Left lung (tissue), 14 donors: ENCODE measurements at places on chromosomes 12 and 14. TPM values are rescaled to one million over a fixed set of nuclear protein-coding genes. Genes with fewer than 3 reads are reported as not detected.

- peaks cover 5% of the 10 kb centered on the region for H3K4me1 ChIP-seq
- H3K36me3 ChIP-seq = no peaks in the 10 kb centered on the region
- peak overlapping the region; percentile 74 for H3K27ac ChIP-seq
- H3K27me3 ChIP-seq = no peaks in the 10 kb centered on the region
- DNase-seq = peak; percentile 61
Measured at GRCh38 chr12:132445884-132446632, 43.9 kb upstream of the FBRSL1 start.

GRCh38 chr12:70042675-70043074 is 200.6 kb upstream of the CNOT2 start:
- no peak overlapping the region for H3K27ac ChIP-seq
- DNase-seq = no peak
- no peaks in the 10 kb centered on the region for H3K36me3 ChIP-seq
- no peaks in the 10 kb centered on the region for H3K27me3 ChIP-seq
- no peak overlapping the region for H3K4me3 ChIP-seq

DNA sequence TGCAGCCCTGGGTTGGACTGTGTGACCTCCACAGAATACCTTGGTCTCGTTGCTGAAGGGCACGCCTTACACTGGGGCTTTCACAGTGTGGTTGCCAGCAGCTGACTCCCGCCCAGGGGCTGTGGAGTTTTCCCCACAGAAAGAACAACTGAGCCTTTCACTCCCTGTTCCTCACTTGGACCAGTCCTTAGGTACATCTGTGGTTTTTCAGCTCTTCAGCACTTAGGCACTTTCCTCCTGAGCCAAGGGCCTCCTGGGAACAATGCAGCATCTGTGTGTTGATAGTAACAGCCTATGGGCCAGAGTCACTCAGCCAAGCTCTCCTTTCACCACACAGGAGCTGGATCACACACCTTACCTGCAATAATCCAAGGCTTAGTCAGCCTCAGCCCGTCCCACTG is 25.0 kb downstream of the ERP27 start:
- no peak for DNase-seq
- no peaks in the 10 kb centered on the region for H3K27me3 ChIP-seq
- peaks cover 55% of the 10 kb centered on the region for H3K36me3 ChIP-seq
- H3K4me1 ChIP-seq = no peaks in the 10 kb centered on the region

- H3K27ac ChIP-seq = peak overlapping the region; percentile 48
- no peak for DNase-seq
- H3K4me3 ChIP-seq = no peak overlapping the region
- no peaks in the 10 kb centered on the region for H3K27me3 ChIP-seq
Measured at GRCh38 chr14:56199095-56199981, 81.1 kb downstream of the PELI2 start.

- peak overlapping the region; percentile 15 for H3K27ac ChIP-seq
- no peak for DNase-seq
- H3K36me3 ChIP-seq = no peaks in the 10 kb centered on the region
- H3K4me3 ChIP-seq = no peak overlapping the region
- no peaks in the 10 kb centered on the region for H3K27me3 ChIP-seq
Measured at GRCh38 chr14:99004112-99004511, 267.9 kb downstream of the BCL11B start.

- H3K27ac ChIP-seq = no peak overlapping the region
- no peaks in the 10 kb centered on the region for H3K27me3 ChIP-seq
- no peak for DNase-seq
- H3K4me1 ChIP-seq = no peaks in the 10 kb centered on the region
- H3K36me3 ChIP-seq = no peaks in the 10 kb centered on the region
Measured at GRCh38 chr12:39902821-39903220, 203.1 kb downstream of the SLC2A13 start.

- H3K27me3 ChIP-seq = peaks cover 6% of the 10 kb centered on the region
- no peak overlapping the region for H3K4me3 ChIP-seq
- H3K4me1 ChIP-seq = peaks cover 11% of the 10 kb centered on the region
- H3K36me3 ChIP-seq = no peaks in the 10 kb centered on the region
- no peak overlapping the region for H3K27ac ChIP-seq
Measured at GRCh38 chr12:42021469-42021868, 123.2 kb downstream of the GXYLT1 start.

DNA sequence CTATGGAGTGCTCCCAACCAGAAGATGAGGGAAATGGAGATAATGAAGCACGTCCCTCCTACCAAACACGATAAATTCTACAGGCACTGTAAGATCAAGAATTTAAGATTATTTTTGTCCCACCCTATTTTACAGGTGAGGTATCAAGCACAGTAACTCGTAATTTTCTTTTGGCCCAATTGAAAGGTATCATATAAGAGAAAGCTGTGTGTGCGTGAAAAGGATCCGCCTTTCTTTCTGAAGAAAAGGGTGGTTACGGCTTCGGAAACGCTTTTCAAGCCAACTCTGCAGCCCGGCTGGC is 733 bp upstream of the KLHDC2 start:
- H3K36me3 ChIP-seq = peaks cover 6% of the 10 kb centered on the region
- H3K27me3 ChIP-seq = no peaks in the 10 kb centered on the region
- no peak for DNase-seq
- peaks cover 9% of the 10 kb centered on the region for H3K4me1 ChIP-seq
- peak overlapping the region; percentile 92 for H3K4me3 ChIP-seq
- H3K27ac ChIP-seq = peak overlapping the region; percentile 99

GRCh38 chr12:25590011-25590721 is 37.1 kb upstream of the LMNTD1 start:
- H3K4me3 ChIP-seq = no peak overlapping the region
- H3K27me3 ChIP-seq = no peaks in the 10 kb centered on the region
- H3K27ac ChIP-seq = no peak overlapping the region
- H3K36me3 ChIP-seq = no peaks in the 10 kb centered on the region
- H3K4me1 ChIP-seq = no peaks in the 10 kb centered on the region

DNA sequence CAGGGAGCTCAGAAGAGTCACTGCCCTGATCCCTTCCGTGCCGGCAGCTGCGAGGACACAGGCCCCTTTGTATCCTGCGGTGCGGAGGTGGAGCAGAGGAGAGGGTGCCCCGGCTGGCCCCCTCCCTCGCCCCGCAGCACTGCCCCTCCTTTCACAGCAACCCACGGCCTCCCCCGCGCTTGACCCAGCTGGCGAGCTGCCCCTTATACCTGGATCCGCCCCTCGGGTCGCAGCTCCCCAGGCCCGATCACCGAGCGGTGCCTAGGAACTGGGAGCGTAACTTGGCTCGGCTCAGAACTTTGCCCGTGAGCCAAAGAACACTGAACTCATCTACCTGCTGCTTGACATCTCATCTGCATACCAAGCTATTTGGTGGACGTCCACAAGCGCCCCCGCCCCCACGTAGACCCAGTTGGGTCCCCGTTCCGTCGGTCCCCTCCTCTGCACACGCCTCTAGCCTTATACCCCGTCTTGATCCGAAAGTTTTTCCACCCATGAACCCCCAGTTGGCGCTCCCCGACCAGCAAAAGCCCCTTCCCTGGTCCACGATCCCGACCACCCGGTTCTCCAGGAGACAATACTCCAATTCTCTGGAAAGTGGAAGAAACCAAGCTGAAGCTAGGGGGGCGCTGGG is 697 bp upstream of the DNAJC14 start:
- H3K4me1 ChIP-seq = peaks cover 24% of the 10 kb centered on the region
- peaks cover 2% of the 10 kb centered on the region for H3K36me3 ChIP-seq
- peak overlapping the region; percentile 96 for H3K4me3 ChIP-seq
- DNase-seq = peak; percentile 63
- H3K27ac ChIP-seq = peak overlapping the region; percentile 93
- no peaks in the 10 kb centered on the region for H3K27me3 ChIP-seq

- no peak overlapping the region for H3K27ac ChIP-seq
- H3K27me3 ChIP-seq = no peaks in the 10 kb centered on the region
- H3K4me1 ChIP-seq = no peaks in the 10 kb centered on the region
- no peaks in the 10 kb centered on the region for H3K36me3 ChIP-seq
Measured at GRCh38 chr14:82298811-82299210, 765.2 kb upstream of the SEL1L start.

- no peaks in the 10 kb centered on the region for H3K27me3 ChIP-seq
- H3K4me3 ChIP-seq = no peak overlapping the region
- H3K36me3 ChIP-seq = no peaks in the 10 kb centered on the region
- H3K27ac ChIP-seq = no peak overlapping the region
Measured at GRCh38 chr14:84674636-84675035, 855.3 kb upstream of the FLRT2 start.

DNA sequence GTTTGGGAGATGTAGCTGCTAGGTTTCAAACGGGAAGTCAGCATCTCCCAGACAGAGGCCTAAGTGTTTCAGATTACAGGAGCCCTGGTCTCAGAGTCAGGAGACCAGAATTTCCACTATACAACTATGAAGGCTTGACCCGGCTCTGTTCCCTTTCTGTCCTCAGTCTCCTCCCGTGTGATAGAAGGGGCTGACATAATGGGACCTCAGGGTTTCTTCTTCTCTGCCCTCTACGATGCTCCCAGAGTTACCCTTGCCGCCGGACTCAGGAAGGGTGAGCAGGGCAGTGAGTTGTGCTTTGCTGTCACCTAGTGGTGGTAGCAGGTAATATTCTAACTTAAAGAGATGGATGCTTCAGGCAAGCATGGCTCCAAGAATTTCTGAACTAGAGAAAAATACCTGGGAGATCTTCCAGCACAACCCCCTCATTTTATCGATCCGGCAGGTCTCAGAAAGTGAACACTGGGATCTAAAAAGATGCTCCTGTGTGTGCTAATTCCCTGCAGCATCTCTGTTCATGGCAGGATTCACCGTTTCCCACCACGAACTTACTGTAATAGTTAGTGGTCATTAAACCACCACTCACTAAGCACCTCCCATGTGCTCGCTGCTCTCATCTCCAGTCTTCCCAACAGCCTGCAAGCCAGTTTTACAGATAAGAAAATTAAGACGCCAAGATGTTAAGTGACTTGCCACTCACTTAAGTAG is 84.4 kb downstream of the VWF start:
- peak; percentile 75 for DNase-seq
- no peak overlapping the region for H3K4me3 ChIP-seq
- H3K36me3 ChIP-seq = peaks cover 9% of the 10 kb centered on the region
- no peaks in the 10 kb centered on the region for H3K4me1 ChIP-seq

- peaks cover 46% of the 10 kb centered on the region for H3K4me1 ChIP-seq
- no peak overlapping the region for H3K27ac ChIP-seq
- no peaks in the 10 kb centered on the region for H3K27me3 ChIP-seq
Measured at GRCh38 chr12:108640802-108641445, 7.2 kb upstream of the SELPLG start.

DNA sequence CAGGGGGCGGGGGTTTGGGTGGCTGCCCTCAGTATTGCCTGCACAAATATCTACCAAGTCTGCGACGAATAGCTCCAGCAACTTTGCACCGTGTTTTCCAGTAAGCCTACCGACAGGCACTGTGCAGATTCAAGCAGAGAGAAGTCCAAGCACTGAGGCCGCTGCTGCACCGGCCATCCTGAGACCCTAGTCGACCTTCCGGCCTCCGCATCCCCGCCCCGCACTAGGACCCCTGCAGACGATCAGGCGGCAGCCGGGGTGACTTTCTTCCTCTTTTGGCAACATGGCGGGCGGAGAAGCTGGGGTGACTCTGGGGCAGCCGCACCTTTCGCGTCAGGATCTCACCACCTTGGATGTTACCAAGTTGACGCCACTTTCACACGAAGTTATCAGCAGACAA is at the start of gene EIF2S3B:
Gene EIF2S3B (plus strand): TSS at position 271 of the 400 bp plus-strand sequence. CDS start 13 bp downstream, at position 284.
- no peaks in the 10 kb centered on the region for H3K36me3 ChIP-seq
- no peak within 1 kb of the TSS for H3K27ac ChIP-seq
- H3K4me3 ChIP-seq = no peak within 1 kb of the TSS

Gene GLT1D1
- 17.6 TPM for total RNA-seq

Gene AVPR1A
- total RNA-seq = 1.1 TPM

Gene CARMIL3
- total RNA-seq = 2.3 TPM

Gene FAM186B
- total RNA-seq = 0.42 TPM

Gene TEX52
- total RNA-seq = not detected

Gene SLC25A21
- total RNA-seq = 1.0 TPM
